ENCODE measurements at places on chromosomes 7 and 10. TPM values are rescaled to one million over a fixed set of nuclear protein-coding genes. Genes with fewer than 3 reads are reported as not detected.

The IL15RA gene
- total RNA-seq: 6.4 TPM

The USP54 gene
- 19.1 TPM for total RNA-seq

The ACHE gene
- not detected for total RNA-seq

The EVX1 gene
- not detected for total RNA-seq

DNA sequence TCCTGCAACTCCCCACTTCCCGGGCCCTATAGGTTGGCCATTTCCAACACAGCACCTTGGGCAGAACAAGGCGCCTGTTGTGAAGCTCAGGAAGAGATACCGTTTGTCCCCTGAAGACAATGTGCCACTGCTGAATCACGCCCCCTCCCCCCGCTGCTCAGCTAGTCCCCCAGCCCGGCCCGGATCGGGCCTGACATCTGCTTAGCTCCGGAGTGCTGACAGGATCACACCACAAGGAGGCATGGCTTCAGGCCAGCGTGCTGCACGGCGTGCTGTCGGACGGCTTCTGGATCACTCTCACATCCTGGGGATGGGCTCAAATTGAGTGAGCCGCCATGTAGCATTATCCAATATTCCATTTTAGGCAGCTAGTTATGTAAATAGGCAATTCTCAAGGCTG lies 62.1 kb upstream of the EFCAB10 start:
- no peak for DNase-seq

GRCh38 chr10:19778996-19779395 lies 37.2 kb upstream of the PLXDC2 start:
- DNase-seq: no peak

- no peak for DNase-seq
Measured at GRCh38 chr10:35153716-35154115, 27.1 kb downstream of the CREM start.

DNA sequence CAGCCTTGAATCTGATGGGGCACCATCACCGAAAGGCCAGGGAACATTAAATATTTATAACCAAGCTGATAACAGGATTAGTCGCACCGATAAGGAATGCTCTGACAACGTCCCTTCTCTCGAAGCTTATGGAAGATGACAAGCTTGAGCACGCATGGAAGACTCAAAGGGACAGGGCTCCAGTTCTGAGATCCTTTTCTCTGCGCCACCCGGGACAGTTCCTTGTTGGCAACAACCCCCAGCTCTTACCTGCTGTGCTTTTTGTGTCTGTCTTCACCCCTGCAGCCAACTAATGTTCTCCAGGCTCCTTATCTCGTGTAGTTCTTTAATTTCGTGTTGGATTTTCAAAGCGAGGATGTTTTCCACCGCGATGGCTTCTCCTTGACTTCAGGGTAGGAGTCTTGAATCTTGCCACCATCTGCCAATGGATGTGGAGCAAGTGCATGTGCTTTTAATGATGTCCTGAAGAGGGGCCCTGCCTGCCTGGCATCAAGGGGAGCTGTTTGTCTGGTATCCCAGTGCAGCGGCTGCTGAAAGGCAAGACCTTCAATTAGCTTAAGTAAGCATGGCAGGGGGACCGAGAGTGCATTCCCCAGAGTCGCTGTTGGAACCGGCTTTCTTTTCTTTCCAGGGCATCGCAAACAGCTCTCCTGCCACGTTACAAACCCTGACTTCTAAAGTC lies 354 bp upstream of the FERD3L start:
- DNase-seq: no peak

DNA sequence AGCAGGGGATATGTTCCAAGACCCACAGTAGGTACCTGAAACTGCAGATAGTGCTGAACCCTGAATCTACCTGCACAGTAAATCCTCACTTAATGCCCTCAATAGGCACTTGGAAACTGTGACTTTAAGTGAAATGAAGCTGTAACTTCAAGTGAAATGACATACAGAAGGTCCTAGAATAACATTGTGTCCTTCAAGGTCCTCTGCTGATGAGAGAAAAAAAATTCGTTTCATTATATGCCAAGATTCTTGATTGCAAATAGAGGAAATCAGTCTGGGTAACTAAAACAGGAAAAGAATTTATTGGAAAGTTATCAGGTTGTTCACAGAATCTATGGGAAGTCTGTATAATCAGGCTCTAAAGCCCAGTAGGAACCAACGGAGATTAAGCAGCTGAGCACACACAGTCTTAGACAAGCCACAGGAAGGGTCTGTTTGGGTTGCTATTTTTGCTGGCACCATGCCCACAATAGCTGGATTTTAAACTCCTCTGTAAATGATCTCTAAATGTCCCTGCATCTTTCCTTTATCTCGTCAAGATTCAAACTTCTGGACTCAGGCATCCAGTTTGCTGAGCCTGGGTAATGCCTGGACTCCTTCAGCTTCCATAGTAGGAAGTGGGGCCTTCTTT lies 57.5 kb downstream of the EXOC4 start:
- DNase-seq: peak; percentile 33

GRCh38 chr7:106205621-106206222 lies 79.1 kb downstream of the NAMPT start:
- DNase-seq: peak; percentile 84

- peak; percentile 84 for DNase-seq
Measured at GRCh38 chr7:29265208-29265923, 70.8 kb downstream of the CHN2 start.

GRCh38 chr10:118505363-118505762 lies 90.1 kb downstream of the PRLHR start:
- no peak for DNase-seq

DNA sequence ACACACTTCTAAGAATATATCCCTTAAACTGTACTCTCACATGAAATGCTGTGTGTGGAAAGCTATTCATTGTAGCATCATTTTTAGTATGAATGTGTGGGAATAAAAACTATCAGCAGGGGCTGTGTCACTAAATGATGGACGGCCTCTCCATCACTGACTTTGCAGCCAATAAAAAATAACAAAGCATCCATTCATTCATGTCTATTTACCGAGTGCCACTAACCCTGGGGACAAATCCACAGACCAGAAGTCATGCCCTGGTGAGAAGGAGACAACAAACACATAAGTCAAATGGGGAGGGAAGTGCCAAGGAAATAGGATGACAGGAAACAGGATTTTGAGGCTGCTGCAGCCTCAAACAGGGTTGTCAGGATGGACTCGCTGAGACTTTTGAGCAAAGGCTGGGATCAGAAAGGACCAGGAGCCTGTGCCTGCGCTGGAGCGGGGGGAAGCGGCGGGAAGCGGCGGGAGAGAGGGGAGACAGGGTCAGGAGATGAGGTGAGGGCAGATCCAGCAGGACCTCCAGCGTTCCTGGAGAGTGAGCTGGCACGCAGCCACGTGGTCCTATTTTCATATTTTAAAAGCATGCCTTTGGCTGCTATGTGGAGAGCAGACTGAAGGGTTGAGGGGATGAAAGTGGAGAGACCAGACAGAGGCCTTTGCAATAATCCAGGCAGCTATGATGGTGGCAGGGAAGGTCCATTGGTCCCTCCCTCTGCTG lies 2.2 kb upstream of the NOM1 start:
- no peak for DNase-seq

DNA sequence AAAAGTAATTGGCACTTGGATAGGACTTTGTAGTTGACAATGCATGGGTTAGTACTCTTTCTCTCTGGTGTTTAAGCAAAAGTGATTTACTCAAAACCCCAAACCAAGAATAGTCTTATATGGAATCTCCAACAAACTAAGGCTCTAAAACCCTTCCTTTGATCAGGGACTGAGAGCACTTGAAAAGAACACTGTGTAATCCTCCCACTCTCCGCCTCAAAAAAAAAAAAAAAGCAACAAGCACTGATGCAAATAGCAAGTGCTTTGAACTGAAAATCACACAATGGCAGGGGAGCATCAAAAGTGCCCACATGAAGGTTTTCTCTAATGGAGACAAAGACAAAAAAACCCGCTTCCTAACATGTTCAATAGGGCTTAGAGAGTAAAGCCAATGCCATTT lies 467.9 kb upstream of the AUTS2 start:
- DNase-seq: no peak

DNA sequence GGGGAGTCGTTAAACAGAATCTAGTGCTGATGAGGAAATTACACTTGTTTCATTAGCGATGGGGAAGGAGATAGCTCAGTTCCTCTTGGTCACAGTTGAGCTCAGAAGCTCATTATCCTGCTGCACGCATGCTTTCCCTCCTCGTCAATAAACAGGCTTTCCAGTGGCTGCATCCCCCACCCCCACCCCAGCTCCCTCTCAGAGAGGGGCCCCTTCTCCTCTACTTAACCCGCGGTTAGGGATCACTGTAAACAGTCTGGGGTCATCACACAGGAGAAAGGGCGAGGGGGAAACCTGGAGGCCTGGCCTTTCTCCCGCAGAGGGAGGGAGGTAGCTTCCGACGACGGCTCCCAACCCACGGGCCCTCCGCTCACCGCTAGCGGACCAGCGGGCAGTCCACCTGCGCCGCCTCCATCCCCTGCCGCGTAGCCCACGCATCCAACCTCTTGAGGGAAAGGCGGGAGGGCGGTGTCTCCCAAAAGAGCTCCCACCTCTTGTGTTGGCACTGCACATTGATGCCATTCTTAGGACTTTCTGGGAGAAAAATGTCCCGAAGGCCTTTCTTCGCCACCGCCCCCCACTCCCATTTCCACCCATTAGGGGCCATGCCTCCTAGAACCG lies 80.8 kb downstream of the PAX2 start:
- no peak for DNase-seq
